SHP77 (cell line): ENCODE measurements at places on chromosomes 11 and 22.

DNA sequence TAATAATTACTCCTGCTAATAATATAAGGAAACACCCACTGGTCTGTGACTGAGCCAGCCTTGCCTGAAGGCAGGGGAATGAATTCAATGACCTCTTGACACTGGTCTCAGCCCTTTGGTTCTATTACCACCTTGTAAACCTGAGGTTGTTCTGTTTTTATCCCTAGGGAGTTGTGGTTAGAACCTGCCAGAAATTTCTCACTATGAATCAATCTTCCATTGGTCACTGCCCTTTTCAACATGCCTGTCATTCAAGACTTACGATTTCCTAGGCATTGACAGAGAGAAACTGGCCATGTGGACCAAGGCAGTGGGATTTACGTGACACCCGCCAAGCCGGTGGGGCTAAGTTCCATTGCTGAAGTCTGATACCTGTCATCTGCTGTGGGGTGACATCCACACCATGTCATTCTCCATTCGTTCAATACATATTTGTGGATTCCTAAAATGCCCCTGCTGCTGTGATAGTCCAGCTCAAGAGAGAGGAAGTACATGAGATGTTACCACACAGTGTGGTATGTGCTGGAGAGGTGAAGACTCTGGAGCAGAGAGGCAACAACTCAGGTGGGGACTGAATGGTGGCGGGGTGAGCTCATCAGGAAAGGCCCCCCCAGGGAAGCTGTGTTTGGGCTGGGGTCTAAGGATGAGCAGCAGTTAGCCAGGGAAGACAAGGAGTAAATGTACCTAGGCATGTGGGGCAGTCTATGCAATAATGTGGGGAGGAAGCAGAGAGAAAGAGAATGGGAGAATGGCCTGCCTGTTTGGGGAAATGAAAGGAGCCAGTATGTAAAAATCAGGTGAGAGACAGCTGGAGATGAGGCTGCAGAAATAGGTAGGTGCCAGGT lies 15.2 kb upstream of the EHF start:
- no peak for DNase-seq

DNA sequence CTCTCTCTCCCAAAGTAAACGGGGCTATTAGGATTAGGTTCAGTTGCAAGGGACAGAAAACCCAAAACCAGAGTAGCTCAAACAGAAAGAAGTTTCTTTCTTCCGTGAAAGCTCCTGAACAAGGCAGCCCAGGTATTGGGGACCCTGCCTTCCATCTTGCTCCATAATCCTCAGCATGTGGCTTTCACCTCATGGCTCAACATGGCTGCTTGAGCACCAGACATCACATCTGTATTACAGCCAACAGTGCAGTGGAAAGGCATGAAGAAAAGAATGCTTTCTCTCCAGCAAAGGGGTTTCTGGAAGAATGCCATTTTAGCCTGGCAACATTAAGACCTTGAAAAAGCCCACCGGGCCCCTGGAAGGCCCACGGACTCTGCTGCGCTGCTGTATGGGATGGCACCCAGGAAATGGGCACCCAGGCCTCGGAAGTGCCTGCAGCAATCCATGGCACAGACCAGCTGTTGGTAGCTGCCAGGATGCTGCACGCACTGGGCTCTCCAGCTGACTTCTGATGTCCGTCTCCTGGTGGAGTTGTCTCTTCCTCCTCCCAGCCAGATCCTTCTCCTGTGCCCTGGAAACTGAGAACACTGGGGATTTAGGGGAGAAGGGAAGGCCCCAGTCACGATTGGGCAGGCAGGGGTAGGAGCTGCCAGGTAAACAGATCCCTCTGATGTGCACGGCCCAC lies 22.6 kb downstream of the PDGFB start:
- no peak for DNase-seq

- no peak for DNase-seq
Measured at GRCh38 chr11:119460582-119460981, 37.6 kb upstream of the THY1 start.

- DNase-seq, result no peak
Measured at GRCh38 chr22:26617271-26618199, at the start of gene CRYBB1. CRYBB1 (minus strand) TSS chr22:26618027; CDS start chr22:26616319, 1,708 bp downstream.

GRCh38 chr22:31828739-31829138 lies 74.9 kb downstream of the DEPDC5 start:
- DNase-seq, result no peak

DNA sequence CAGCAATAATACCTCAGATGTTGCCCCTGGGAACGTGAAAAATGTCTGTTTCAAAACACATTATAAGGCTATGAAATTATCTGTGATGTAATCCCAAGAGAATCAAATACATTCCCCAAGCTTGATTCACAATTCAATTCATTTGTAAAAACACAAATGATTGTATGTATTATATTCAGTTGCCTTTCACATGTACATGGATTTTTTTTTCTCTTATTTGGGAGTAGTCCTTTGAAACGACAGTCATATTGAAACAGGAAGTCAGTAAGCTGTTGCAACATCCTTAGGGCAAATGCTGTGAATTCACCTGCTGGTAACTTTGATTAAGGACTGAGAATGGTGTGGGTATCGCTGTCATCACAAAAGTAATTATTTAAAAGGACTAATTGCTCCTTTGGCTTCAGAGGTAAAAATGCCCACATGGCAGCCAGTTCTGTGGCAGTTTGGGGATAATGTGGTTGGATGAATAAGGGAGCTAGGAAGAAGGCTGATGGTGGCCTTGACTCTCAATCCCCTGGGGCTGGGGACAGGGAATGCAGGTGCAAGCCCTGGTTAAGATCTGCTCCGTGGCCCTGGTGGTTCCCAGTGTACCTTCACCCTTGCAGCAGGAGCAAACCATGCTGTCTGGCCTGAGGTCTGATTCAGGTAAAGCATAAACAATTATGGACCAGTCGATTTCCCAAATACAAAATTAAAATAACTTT lies 13.2 kb downstream of the EHF start:
- no peak for DNase-seq

GRCh38 chr22:46356496-46357480 lies 21.3 kb downstream of the TRMU start:
- no peak for DNase-seq

DNA sequence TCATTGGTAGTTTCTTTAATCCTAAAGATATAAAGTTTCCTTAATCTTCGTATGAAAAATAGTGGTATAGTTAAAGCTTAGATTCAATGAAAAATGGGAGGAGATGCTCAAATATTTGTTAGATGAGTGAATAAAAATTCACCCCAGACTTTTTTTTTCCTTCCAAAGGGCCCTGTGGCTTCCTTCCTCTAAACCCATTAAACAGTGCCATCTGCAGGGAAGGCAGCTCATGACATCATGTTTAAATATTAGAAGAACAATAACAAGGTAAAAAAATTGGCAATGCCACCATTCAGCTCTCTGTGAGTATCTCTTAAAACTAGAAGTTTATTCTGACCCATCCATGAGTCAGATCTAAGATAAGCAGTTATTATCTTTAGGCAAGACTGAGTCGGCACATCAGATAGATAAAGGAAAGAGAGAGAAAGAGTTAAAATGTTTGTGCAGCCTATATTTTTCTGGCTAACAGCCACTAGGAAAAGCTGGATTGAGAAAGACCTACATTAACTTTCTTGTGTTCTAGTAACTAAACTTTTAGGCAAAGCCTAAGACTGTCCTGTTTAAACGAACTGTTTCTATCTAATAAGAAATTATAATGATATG lies 19.1 kb upstream of the OOSP1 start:
- DNase-seq, result peak; percentile 1

- peak; percentile 30 for DNase-seq
Measured at GRCh38 chr22:42169055-42169469, 38.5 kb upstream of the CYP2D6 start.

DNA sequence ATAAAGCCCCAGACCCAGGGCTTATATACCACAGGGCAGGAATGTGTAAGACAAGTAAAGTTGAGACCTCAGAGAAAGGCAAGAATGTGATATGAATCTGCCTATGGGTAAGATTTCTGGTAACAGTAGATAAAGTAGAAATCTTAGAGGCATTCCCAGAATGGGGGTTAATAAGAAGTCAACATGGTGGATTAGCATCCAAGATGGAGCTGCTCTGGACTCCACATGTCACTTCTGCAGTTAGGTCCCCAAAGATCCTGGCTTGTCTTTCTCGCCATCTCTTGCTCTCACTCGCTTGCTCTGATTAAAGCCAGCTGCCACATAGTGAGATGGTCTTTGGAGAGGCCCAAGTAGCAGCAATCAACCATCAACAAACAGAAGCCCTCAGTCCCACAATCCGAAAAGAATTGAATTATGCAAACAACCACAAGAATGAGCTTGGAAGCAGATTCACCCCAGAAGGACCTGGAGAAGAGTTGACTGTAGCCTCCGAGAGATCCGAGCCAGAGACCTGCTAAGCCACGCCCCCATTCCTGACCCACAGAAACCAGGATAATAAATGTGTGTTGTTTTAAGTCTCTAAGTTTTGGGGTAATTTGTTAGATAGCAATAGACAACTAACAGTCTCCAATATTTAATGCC lies 5.4 kb upstream of the C11orf86 start:
- DNase-seq, result no peak

DNA sequence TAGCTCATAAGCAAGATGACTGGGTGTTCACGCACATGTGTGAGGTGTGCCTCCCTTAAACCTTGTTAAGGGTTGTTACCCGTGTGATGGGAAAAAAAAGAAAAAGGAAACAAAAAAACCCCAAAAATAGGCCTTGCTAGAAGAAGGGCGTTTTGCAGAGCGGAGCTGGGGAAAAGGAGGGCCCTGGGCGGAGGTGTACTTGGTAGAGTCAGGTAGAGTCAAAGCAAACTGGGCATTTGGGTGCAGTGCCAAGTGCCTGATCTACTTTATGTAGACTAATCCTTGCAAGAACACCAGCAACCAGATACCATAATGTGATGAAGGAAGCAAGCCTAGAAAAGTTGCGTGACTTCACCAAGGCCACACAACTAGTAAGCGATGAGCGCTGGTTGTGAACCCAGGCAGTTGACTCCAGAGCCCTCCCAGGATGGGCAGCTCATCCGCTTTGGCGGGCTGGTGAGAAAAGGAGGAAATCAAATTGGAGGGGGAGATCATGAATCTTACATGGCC lies 1.2 kb upstream of the TIRAP start:
- no peak for DNase-seq

DNA sequence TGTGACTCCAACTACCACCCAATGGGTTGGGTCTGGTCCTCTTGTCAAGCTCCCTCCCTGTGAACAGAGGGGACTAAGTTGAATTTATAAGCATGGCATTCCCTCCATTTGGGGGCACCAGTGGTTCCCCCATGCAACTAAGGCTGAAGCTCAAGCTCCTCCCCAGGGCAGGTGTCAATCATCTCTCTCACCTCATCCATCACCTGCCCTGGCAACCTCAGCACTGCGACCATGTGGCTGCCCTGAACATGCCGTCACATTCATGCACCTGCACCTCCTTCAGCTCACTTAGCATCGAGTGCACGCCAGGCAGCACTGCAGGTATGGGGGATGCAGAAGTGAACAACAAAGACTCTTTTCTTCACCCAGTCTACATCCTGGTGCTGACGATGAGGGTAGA lies 799.3 kb downstream of the TBC1D22A start:
- no peak for DNase-seq

DNA sequence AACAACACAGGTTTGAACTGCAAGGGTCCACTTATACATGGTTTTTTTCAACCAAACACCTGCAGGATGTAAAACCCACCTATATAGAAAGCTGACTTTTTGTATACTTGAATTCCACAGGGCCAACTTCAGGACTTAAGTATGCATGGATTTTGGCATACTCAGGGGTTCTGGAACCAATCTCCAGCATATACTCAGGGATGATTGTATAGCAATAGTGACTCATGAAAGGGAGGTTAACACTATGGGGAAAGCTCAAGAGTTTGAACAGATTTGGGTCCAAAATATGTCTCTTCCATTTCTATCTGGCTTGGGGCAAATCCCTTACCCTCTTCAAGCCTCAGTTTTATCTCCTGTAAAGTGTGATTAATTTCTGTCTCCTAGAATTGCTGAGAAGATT lies 94.9 kb downstream of the MICAL2 start:
- no peak for DNase-seq

- DNase-seq, result no peak
Measured at GRCh38 chr22:25745341-25746011, 3.5 kb downstream of the MYO18B start.

GRCh38 chr22:47739291-47740015 lies 977.0 kb downstream of the TBC1D22A start:
- DNase-seq, result no peak

- no peak for DNase-seq
Measured at GRCh38 chr11:120031156-120031555, 106.8 kb downstream of the TRIM29 start.

GRCh38 chr11:126361400-126361799 lies 5.9 kb downstream of the ST3GAL4 start:
- DNase-seq, result no peak

GRCh38 chr11:96361778-96362177 lies 18.8 kb upstream of the MAML2 start:
- no peak for DNase-seq

DNA sequence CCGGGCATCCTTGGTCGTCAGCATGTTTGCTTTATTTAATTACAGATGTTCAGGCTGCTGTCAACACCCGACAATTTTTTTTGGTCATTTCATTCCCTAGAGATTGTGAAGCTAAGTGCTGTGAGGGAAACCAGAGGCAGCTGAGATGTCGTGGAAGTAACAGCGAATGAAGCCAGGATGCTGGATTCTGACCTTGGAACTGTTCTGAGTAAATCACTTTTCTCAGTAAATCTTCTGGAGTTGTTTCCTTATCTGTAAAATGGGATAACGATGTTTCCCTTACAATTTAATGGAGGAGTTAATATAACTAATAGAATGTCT lies 390 bp upstream of the CKAP5 start:
- peak; percentile 36 for DNase-seq

- no peak for DNase-seq
Measured at GRCh38 chr11:88604260-88604659, 266.7 kb upstream of the CTSC start.
